ENCODE measurements at places on chromosomes 2 and 18.

DNA sequence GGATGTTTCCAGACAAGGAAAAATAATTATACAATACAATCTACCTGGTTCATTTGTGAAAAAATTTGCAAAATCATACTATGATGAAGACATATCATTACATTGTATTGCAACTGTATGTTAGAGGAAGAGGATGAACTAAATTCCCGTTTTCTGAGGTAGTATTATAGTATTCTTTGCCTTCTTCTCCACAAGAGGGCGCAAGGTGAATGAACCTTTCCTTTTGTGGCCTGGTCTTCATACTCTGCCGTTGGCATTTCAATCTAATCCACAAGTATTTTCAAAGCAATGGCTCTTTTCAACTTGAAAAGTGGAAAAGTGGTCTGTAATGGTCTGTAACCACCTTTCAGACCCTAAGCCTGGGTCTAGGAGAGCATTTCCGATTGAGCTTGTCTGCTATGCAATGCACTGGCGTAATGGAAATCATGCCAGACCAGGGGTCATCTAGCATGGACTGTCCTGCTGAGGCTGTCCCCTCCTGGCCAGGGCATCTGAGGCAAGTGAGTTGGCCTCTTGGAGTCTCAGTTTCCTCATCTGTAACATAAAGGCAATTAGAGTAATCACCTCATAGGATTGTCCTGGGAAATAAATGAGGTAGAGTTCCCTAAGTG, 30.8 kb upstream of the ZNF396 start:
- no peak for DNase-seq

DNA sequence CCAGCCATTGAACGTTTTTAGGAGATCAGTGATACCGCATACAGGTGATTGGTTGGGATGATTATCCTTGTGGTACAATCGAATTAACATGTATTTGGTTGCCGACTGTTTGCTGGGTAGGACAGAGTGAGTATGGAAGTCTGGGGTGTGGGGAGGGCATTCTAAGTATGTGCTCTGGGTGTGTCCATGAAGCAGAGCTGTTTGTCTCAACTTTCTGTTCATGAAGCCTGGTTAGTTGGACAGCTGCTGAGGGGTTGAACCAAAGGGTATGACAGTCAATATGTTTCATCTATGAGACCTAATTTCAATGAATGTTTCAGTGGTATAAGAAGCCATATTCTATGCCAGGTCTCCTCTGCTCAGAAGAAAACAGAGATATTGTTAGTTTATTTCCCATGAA, 21.9 kb upstream of the SPTBN1 start:
- no peak for DNase-seq

GRCh38 chr2:73063909-73064875, 7.3 kb downstream of the SFXN5 start:
- no peak for DNase-seq

GRCh38 chr2:30639836-30640235, 167.4 kb downstream of the CAPN13 start:
- DNase-seq = no peak

GRCh38 chr2:7007846-7008741, 90.9 kb downstream of the RNF144A start:
- DNase-seq = no peak

- DNase-seq = no peak
These were observed 6.3 kb downstream of the ANO7 start for GRCh38 chr2:241194811-241195210.

DNA sequence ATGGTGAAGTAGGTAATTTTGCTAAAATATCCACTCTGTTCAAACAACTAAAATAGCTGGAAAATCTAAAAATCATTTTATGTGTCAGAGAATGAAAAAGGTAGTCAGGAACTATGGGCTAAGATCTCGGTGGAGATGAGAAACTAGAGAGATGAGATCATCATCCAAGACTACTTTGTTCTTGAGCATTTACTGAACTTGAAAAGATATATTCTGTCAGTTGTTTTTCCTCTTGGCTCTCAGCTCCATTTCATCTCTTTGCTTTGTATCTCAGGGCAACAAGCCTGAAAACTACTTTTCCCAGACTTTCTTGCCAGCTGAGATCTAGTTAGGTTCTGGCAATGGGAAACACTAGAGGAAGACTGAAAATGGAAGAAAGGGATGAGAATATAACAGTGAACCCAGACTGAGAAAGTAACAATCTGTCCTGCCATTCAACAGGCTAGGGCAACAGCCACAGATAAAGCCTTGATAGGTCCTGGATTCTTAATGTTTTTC, 346.2 kb upstream of the MEX3C start:
- no peak for DNase-seq

DNA sequence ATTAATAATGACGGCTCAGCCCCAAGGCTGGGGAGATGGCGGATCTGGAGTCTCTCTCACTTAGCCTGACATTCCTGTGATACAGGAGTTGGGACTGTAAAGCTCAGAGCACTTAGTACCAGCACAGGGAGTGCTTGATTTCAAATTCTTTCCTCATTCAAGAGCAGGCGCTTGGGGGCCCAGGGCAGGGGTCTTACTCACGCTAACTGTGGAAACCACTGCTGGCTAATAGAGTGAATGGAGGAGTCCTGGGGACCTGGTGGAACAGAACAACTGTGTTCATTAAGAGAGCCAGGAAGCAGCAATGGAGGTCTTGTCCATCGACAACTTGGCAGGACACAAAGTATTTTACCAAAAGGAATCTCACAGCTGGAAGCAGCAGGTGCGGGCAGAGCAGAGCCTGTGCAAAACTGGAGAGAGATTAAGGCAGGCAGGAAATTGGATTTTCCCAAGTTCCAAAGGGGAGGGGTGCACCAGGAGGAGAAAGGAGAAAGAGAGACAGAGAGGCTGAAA, 358.9 kb downstream of the TNS1 start:
- DNase-seq = no peak

DNA sequence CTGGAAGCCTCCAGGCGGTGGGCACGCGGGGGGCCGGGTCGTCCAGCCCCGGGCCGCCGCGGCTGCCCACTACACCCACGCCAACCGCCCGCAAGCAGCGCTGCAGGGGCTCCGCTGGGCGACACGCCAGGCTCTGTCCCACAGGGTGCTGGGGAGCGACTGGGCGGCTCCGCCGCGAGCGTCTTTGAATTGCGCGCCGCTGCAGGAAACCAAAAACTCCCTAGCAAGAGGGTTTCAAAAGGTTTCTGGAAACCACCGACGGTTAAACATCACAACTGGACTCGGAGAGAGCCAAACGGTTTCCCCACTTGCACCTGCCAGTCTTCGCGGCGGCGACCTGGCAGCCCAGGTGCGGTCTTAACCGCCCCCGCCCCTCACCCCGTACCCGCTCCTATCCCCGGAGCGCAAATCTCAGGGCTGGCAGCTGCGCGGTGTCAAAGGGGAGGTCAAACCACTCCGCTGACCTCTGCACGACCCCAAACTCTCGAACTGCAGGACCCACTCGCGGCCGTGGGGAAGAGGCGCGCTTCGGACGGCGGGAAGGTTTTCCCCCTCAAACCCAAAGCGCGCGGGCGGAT, 1.0 kb downstream of the CXCR4 start:
- DNase-seq = no peak

- no peak for DNase-seq
These were observed 66.0 kb upstream of the FAM136A start for GRCh38 chr2:70367722-70368323.

- DNase-seq = no peak
These were observed 175.2 kb downstream of the METTL4 start for GRCh38 chr18:2396162-2396505.

DNA sequence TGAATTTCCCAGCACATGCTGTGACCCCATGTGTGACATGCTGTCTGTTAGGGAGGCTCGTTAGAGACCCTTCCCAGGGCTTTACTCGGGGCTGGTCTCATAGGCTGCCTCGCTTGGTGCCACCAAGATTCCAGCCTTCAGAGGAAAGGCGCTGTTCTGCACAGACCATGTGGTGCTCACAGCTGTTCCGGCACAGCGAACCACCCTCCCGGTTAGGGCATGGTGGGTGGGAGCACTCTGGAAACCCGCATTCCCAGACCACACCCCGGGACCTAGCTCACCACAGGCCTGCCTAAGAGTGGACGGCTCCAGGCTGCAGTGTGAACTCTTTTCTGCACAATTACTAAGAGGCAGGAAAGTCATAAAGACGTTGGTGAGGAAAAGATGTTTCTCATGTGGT, 112.0 kb downstream of the MBP start:
- no peak for DNase-seq

DNA sequence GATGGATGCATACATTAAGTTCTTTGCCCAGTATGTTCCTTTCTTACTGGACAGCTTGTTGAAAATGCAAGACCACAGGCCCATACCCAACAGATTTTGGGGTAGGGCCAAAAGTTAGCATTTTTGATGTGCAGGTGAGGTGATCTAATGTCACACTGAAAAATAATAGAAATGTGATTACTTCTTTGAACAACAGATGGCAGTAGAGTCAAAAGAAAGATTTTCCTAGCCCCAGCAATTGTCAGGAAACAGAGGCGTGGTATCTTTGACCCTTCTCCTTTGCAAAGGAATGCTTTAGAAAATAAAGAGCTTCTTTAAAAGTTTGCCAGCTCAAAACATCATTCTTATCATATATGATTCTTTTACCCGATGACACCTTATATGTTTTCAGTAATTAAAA, 343.6 kb upstream of the SYT4 start:
- no peak for DNase-seq

- no peak for DNase-seq
These were observed 31.7 kb downstream of the TMEM178A start for GRCh38 chr2:39697454-39697853.

DNA sequence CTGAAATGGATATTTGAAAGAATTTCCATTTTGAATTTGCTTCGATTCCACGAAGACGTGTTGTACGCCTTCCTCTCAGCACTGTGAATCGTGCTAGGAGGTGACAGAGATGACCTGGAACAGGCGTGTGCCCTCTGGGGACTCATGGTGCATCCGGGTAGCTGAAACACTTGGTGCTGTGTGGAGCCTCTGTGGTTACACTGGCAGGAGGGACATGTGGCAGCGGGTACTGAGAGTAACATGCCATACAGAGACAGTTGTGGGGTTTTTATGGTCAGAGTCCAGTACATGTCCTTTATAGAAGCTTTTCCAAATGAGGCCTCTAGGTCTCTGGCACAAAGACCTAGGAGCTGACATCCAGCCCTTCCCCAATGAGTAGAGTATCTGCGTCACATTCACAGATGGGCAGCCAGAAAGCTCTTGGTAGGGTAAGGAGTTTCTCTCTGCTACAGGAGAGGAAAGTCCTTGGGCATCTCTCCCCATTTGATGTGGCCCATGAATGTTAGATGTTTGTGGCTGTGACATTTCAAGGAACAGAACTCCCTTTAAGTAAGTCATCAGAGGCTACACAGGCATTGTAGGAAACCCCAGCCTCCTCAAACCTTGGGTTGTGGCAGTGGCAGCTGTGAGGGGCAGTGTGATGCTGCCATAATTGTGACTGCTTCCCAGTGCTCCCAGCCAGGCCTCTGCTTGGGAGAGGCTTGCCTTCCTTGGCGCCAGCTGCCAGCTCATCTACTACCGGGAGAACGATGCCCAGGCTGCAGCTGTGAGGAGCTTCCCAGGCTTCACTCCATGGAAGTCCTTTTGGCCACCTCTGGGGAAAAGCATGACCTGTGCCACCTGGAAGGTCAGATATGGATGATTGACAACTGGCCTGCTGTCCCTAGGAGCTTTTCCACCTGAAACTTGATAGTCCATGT, 80.6 kb downstream of the ACOXL start:
- DNase-seq = no peak

DNA sequence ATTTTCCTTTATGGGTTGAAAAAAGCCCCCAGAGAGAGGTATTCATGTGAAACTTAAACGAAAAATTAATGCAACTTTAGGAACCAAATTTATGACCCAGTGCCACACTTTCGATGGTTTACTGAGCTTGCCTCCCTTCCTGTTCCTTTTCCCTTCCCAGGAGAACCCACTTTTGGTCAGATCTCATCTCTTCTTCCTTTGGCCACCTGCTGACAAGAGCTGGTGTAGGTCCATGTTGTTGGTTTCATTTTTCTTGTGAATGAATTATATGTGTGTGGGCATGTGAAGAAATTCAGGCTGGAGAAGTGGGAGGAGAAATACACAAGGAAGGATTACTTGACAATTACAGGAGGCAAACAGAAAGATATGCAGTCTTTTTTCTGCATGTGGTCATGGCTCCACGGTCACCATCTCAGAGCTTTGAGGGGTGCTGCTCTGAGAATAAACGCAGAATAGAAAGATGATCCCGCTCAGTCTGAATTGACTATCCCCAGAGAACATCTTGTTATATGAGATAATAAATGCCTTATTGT, 111.3 kb upstream of the TCF4 start:
- no peak for DNase-seq

DNA sequence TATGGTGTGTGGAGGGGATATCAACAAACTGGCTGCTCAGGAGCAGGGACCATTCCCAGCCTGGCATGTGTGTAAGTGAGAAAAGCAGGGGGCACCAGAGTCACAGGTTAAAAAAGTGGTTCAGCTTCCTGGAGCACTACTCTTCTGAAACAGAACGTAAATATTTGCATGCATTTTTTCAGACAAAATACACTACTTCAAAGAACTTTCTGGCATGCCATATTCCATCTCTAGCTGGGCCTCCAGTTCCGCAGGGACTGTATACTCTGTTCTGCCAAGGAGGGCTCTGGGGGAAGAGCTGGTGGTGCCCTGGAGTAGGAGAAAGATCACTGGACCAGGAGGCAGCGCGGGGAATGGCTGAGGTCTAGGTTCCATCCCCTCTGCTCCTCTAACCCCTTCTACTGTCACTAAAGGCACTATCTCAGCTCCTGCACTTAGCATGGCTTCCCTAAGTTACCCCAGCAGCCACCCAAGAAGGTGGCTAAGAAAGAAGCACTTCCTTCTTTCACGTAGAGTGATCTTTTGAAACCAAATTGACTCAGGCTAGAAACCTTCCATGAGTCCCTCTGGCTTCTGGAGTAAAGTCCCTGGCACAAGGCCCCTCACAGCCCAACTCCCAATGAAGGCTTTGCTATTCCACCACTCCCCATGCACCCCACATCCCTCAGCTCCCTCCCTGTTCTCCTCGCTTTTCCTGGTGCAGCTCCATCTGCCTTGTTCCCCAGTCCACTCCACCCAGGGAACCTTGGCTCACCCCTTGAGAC, 57.6 kb upstream of the CABLES1 start:
- no peak for DNase-seq

DNA sequence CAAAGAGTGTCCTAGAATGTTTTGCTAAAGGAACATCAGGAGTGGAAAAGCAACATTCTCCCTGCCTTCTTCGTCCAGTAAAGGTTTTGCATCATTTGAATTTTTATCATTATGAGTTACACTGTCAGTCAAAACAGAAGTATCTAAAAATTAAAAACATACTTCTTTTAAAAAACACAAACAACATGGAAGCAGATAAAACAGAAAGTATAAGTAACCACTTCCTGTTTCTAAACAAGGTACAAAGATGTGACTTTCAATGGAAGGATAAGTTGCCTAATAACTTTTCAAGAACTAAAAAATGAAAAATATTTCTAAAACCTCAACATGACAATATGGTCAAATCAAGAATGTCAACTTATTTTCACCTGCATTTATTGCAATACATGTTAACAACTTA, 158.2 kb downstream of the STK39 start:
- DNase-seq = no peak

GRCh38 chr18:3577281-3577855, 127.4 kb downstream of the TGIF1 start:
- DNase-seq = no peak

- DNase-seq = no peak
These were observed 18.0 kb downstream of the MBP start for GRCh38 chr18:77114415-77115191.

- no peak for DNase-seq
These were observed 5.4 kb upstream of the SALL3 start for GRCh38 chr18:78974115-78974761.

- DNase-seq = no peak
These were observed 43.4 kb downstream of the MC4R start for GRCh38 chr18:60329131-60329530.
